Right kidney (tissue), 9 donors: ENCODE measurements at places on chromosomes 6 and 20.

- no peak for DNase-seq
These were observed 683.7 kb upstream of the ID4 start for GRCh38 chr6:19153270-19153980.

DNA sequence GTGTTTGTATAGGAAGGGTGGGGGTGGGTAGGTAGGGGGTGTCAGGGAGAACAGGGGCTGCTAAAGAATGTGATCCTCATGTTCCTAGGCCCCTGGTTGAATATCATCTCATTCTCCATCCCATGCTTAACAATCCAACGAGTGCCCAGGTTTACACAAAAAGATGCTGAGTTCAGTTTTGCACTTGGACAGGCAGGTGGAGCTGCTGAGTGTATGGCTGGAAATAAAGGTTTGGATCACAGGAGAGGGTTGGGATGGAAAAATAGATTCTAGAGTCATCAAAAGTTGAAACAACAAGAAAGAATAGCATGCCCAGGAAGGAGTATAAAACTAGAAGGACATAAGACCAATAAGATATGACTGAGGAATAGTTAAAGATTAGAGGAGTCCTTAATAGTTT lies 14.2 kb downstream of the CHD6 start:
- DNase-seq: no peak

- no peak for DNase-seq
These were observed 140.8 kb upstream of the INSM1 start for GRCh38 chr20:20227013-20227571.

DNA sequence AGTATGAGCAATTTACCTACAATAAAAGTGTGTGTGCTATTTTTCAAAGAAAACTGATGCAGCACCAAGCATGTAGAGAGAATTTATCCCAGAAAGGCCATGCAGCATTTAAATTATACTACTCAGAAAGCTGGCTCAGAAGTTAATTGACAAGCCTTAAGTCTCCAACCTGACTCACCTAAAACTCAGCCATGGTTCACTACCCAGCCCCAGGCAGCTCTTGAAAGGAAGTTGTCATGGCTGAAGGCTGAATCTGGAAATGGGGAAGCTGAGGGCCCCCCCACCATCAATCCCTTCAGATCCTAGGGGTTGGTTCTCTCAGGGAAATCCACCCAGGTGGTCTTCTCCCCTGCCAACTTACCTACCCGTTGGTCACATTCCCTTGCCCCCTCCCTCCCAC lies 19.7 kb downstream of the PPIL6 start:
- no peak for DNase-seq

DNA sequence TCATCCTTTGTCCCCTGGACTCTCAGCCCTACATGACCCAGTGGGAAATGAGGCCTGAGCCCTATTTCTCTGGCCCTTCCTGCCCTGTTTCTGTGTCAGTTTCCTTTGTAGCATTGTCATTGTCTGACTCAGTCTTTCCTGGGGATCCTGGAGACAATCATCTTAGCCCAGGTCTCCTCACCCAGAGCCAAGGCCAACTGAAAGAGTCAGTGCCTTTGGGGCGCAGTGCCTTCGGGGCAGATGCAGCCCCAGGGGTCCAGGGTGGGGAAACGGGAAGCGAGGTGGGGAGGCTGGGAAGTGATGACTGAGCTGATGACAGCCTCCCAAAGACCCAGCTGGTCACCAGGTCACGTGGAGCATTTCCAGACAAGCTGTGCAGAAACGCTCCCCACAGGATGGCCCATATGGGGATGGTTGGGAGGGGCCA lies 93.3 kb upstream of the SULF2 start:
- DNase-seq: no peak

DNA sequence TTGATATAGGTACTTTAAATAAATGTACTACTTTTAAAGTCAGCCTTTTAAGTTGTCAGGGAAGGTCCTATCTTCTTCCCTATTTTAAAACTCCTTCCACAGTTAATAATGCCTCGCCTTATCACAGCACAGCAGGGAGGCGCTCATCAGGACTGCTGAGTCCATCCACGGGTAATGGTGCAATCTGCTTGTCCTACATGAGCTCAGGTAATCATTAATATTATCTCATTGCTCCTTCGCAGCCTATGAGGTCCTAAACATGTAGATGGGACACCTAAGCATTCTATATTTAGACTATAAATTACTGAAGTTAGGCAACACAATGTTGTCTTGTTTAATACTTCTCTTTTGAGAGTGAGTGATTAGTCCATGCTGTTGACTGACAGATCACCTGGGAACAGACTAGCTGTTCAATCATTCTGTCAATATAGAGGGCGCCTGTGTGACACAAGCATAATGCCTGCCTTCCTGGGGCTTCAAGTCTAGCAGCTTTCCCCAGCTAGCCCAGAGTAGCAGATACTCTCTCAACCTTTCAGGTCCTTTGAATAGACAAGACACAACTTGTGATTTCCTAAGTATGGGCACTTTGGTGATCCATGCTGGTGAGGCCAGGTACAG lies 91.0 kb downstream of the FYN start:
- no peak for DNase-seq

DNA sequence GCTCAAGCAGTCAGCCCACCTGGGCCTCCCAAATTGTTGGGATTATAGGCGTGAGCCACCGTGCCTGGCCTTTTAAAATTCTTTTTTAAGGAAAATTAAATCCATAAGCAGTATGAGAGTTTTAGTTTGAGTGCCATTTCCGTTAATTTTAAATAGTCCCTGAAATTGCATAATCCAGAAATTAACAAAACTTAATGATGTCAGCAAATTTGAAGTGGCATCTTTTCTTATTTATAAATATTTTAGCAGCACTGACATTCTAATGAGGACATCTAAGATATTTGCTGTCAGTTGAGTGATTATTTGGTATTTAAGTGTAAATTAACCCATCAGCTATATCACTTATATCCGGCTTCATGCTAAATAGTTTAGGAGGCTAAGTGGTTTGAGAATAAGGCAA lies 42.9 kb upstream of the FAM184A start:
- DNase-seq: no peak

DNA sequence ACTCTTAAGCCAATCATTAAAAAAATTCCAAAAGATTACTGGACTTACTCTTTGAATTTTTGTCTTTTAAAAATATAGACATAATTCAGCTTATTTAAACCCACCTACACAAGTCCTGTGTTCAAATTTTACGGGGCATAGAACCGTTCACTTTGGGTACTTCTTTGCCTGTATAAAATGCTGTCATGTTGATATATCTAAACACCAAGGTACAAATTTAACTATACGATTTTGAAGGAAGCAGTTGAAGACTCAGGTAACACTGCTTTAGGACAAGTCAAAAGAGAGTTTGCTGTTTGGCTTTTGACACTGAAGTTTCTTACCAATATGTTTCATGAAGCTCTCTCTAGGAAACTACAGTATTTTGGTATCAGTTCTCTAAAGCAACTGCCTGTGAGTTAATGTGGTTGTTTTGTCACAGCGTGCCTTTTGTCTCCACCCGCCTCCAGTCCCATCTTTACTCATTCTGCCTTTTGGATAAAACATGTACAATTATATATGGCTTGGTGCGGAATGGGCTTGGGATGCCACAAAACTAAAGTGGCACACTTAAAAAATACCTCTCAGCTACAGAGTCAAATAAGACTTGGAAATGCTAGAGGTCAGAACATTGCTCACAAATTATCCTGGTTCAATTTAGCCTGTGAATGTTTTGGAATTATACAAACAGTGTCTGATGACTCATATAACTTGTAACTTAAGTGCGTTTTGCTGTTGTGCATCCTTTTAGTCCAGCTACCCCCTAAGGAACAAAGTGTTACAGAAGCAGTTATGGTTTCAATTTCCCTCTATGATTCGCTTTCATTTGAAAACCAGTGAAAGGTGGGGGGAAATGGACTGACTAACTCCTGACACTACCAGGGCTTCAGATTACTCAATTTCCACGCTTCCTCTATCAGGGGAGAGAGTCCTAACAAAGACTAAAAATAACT lies 38.7 kb downstream of the RGS17 start:
- DNase-seq: no peak

DNA sequence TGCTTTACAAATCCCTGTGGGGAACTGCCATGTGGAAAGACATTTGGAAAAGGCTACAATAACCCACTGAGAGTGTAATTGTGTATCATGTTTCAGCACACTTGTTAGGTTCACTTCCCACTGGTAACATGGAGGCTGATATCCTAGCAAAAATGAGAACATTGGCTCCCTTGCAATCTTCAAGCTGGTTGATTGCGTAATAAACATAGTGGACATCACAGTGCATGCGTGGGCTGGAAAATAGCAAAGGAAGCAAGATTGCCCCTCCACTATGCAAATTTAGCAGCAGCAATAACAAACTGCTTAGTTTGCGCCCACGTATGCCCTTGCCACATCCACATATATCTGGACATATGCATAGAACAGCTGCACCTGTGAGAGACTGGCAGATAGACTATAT lies 410.2 kb downstream of the MEI4 start:
- no peak for DNase-seq
